AG04449 (cell line): ENCODE measurements at places on chromosomes 12 and 14.

DNA sequence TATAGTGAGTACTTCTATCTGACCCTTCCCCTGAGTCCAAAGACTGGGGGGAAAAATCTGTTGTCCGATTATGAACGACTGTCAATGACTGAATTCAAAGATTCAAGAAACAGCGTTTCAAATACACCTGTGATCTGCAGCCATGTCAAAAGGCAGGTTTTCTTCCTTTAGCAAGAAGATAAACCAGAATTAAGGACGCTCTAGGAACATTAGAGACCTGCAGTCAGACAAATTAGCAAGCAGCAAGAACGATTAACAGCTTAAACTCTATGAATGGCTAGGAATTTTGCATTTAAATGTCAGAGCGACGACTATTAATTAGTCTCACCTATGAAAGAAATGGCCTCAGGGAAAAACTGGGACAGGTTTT lies 2.1 kb downstream of the DUSP6 start:
- DNase-seq, result no peak

DNA sequence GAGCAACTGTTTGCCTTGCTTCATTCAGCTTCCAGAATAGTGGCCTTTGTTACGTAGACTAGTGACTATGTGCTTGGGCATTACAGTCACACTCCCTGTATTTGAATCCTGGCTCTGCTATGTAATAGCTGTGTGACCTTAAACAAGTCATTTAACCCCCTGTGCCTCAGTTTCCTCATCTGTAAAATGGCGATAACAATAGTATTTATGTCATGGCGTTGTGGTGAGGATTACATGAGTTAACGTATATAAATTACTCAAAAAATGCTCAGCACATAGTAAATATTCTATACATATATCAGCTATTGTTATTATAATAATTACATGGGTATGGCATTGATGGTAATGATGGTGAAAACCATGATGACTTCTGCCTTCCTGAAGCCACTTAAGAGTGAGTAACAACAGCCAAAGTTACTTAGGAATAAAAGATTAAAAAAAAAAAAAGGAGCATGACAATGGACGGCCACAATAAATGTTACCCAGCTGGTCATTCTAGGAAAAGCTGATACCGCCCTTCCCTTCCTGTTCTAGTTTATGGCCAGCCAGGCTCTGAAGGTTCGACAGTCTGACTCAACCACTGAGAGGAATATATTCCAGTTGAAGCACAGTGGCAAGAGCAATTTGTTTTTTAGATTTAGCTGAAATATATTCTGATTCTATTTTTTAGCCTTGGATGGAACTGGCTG lies 9.9 kb upstream of the ADIPOR2 start:
- no peak for DNase-seq

- no peak for DNase-seq
Observed at GRCh38 chr14:39264558-39264957, 30.8 kb downstream of the MIA2 start.

DNA sequence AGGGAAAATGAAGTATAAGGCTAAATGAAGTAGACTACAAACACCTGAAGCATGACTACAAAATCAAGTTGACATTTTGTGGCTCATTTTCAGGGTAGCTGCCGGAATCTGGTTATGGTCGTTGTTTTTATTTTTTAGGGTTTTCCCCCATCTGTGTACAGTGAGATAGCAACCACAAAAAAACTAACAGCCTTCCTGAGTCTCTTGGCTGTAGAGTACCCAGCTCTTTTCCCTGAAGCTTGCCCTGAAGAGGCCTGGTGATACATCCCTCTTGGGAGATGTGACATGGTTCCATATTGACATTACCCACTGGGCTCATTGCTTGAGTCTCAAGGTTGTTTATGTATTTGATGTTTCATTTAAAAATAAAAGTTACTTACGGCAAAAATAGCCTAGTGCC lies 424.0 kb downstream of the ZFP36L1 start:
- DNase-seq, result no peak

DNA sequence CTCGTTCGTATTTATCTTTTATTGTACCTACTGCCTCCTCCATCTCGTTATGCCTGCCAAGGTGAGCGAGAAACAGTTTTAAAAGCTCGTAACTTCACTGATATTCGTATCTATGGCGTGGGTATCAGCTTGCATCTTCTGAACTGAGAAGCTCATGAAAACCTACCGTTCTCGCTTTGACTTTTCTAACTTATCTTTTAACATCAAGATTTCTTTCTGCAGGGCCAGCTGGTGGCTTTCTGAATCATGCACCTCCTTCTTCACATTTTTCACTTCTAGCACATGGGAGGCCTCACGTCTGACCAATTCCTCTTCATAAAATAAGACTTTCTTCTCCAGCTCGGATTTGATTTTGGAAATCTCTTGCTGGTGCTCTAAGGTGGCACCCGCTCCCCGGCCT lies 45.8 kb downstream of the AMN start:
- no peak for DNase-seq

DNA sequence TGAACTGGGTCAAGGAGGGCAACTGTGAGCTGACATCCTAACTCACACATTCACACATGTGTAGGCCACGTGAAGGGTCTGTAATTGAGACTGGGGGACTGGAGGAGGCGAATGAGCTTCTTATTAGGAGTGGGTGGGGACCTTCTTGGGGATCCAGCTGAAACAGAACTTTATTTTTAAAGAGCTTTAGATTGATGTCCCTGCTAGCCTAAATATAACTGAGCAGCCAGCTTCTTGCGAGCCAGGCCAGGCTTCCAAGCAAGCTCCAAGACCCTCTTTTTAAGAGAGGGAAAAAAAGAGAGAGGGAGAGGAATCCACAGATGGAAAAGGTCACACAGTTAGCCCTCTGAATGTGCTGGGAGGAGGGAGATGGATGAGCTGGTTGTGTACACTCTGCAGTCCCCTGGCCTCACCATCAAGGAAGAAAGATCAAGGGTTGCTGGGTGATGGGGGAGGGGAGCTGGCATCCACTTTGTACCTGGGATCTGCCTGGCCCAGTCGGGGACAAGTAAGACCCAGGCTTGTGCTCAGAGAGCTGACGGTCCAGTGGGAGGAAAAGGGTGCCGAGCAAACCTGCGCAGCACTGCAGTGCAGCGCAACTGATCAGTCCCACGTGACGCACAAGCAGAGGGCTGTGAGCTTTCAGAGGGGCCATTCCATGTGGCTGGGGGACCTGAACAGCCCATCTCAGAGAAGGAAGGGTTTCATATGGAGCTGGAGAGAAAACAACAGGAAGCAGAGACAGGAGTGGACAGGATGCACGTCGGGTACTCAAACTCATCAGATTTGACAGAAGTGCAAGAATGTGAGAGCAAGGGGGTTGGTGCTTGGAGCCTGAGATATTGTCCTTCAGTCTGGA lies 154.5 kb downstream of the ZFP36L1 start:
- no peak for DNase-seq

GRCh38 chr14:79749065-79749464 lies 462.2 kb downstream of the DIO2 start:
- DNase-seq, result no peak

DNA sequence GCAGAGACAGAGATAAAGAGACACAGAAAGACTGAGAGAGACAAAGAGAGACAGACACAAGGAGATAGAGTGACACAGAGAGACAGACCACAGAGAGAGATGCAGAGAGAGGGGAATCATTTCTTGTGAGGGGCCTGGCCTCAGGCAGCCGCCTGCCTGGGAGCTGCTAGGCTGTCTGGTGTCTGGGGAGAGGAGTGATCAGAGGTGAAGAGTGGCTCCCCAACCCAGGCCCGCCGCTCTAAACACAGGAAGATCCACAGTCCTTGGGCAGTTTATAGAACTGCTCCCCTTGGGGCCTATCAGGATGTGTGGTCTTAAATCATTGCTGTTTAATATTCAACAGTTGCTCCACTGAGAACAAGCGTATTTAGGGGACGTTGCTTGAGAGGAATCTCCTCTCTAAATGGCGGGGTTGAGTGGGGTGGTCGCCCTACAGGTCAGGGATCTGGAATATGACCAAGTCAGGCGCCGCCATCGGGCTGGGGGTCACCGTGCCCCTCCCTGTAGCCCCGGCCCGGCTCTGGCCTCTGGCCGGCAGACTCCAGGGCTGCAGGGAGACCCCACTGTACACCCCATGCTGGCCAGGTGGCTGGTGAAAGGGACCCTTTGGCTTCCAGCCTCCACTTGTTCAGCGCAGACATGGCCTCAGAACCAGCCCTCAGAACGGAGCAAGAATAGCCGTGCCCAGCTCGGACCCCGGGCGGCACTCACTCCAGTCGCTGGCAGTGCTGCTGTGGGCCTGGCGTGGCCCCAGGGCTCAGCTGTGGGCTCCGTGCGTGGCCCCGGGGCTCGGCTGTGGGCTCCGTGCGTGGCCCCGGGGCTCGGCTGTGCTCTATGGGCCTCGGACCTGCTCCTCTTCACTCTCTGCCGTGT lies 89.4 kb downstream of the GALNT9 start:
- DNase-seq, result no peak

- no peak for DNase-seq
Observed at GRCh38 chr14:75604979-75605851, 26.8 kb downstream of the FLVCR2 start.

DNA sequence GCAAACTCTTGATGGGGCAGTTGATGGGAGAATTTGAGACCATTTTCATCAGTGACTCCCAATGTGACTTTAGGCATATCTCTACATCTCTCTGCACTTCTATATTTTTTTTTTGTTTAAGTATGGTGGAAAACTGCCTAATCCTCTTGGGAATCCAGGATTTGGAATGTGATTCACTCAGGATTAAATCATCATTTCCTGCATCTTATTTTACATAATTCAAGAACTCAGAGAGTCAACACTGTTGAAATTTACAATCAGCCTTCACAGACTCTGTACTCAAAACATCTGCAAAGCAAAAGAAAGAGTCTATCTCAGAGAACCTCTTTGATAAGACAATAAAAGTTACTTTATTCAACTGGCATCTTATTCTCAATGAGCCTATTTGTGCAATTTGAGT lies 260.7 kb upstream of the NOS1 start:
- peak; percentile 3 for DNase-seq

DNA sequence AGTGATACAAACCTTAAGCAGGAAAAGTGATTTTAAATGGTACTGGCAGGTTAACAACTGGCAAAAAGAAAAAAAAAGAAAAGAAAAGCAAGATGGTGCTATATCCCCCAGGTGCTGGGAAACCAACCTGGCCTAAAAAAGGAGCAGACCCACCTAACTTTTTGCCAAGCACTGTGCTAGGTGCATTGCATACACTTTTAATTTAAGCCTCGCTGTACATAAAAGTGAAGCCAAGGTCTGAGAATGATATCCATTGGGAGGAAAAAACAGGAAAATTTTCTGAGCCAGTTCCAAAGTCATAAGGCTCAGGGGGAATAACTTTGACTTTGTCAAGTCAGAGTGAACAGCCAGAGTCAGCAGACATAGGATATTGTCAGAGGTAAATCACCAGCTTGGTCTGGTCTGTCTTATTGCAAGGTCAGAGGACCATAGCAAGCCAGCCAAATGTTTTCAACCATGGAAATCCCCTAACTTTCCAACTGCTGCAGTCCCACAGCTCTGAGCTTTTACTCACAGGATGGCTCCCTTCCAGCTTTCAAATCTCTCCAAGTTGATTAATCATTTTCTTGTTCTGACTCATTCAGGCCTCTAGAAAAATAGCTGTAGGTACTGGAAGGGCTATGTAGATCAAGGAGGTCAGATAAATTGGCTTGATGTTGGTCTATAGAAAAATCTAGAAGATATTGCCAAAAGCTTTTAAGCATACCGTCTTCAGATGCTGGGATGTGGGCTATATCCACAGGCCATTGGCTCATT lies 412.9 kb downstream of the RAD51B start:
- DNase-seq, result peak; percentile 97

- no peak for DNase-seq
Observed at GRCh38 chr12:48001505-48002413, 2.5 kb downstream of the COL2A1 start.

GRCh38 chr14:37116933-37117849 lies 55.2 kb downstream of the SLC25A21 start:
- no peak for DNase-seq

GRCh38 chr14:50619569-50620141 lies 48.5 kb downstream of the SAV1 start:
- DNase-seq, result no peak

GRCh38 chr14:74085047-74085637 lies 386 bp downstream of the LIN52 start:
- DNase-seq, result no peak

DNA sequence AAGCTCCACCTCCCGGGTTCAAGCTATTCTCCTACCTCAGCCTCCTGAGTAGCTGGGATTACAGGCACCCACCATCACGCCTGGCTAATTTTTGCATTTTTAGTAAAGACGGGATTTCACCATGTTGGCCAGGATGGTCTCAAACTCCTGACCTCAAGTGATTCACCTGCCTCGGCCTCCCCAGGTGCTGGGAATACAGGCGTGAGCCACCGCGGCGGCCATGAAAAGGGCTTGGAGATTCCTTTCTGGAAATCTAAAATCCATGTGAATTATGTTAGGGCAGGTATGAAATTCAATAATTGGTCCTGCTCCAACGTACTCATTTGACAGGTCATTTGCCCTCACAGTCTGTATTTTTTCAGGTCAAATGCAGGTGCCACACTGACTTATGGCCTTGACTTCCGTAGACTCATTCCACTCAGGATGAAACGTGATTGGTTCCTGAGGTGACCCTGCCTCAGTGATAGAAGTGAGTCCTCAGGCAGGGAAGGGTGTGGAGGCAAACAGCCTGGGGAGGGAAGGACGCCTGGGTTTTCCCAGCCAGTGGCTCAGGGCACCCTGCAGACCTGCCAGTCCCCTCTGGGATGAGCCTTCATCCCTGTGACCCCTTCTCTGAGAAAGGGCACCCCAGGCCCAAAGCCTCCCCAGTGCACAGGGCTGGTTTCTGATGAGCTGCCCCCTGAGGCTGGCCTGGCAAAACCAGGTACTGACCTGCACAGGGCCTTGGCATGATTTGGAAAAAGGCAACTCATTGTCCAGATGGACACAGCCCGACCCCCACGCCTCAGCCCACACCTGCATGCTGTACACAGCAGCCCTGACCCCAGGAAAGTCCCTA lies 48.7 kb downstream of the PSMA6 start:
- DNase-seq, result no peak

- no peak for DNase-seq
Observed at GRCh38 chr12:93894391-93895088, 217.4 kb downstream of the CRADD start.

- no peak for DNase-seq
Observed at GRCh38 chr12:102421802-102422583, 58.4 kb downstream of the IGF1 start.

DNA sequence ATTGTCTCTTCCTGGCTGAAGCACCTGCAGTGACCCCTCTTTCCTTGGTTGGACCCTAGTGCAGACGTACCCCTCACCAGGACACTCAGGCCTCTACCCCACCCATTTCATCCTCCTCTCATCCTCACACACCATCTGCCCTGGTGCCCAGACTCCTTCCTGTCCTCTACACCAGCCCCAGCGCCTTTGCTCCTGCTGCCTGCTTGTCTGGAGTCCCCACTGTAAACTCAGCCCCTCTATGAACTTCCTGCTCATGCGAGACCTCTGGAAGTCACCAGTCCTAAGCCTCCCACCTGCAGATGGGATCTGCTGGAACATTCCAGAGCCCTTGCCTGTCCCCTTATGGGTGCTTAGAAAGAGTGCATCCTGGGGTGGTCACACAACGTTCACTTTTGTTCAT lies 242.5 kb downstream of the ADGRD1 start:
- no peak for DNase-seq

- DNase-seq, result no peak
Observed at GRCh38 chr12:31214626-31215517, 111.1 kb downstream of the SINHCAF start.

- DNase-seq, result no peak
Observed at GRCh38 chr12:15851045-15851620, 31.1 kb upstream of the STRAP start.

GRCh38 chr12:24494401-24494800 lies 454.5 kb downstream of the BCAT1 start:
- DNase-seq, result no peak
